ENCODE measurements at places on chromosomes 12 and 14. TPM values are rescaled to one million over a fixed set of nuclear protein-coding genes. Genes with fewer than 3 reads are reported as not detected.

DNA sequence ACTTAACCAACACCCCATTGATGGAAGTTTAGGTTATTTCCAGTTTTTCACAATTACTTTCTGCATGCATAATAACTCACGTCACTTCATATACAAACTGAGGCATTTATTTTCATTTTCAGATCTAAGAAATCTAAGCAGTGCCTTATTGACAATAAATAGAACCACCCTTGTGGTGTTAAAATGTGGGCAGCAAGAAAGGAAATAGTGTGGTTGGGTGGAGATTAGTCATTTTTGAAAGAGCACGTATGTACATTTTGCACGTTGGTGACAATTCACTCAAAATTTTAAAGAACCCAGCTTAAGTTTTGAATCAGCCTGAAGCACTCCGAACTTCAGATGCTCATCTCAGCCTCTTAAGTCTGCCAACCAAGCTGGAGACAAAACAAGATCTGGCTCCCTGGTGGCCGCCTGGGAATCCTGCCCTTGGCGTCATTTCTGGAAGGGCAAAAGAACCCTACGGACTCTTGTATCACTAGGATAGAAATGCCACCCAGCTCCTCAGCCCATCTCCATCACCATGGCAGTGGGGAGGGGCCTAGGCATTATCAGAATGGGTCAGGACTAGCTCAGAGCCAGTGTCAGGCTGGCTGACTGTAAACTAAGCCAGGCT is 89.5 kb upstream of the BCL2L14 start:
- no peak for DNase-seq

GRCh38 chr12:111439657-111440151 is 34.0 kb downstream of the SH2B3 start:
- no peak for DNase-seq

DNA sequence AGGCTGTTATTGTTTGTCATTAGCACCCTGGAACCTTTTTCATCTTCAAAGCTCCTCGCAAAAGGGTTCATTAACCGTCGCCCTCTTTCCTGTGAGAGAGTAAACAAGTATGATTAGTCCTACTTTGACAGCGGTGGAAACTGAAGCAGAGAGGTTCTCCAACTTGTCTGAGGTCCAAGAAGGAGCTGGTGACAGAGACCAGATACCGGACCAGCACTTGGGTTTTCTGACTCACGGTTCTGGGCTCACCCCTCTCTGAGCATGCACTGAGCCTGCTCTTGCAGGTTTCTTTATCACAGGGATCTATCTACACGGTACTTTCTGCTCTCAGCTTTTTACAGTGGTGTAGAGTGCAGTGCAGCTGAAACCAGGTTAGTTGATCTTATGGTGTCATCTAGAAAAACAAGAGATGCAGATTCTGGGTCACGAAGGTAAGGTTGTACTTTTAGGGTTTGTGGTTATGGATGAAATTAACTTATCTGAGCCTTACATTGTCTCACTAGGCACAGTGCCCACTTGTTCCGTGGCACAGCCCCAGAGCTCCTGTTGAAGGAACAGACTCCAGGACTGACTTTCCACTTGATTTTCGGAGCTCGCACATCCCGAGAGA is 62.1 kb downstream of the PPP2R5C start:
- DNase-seq = no peak

DNA sequence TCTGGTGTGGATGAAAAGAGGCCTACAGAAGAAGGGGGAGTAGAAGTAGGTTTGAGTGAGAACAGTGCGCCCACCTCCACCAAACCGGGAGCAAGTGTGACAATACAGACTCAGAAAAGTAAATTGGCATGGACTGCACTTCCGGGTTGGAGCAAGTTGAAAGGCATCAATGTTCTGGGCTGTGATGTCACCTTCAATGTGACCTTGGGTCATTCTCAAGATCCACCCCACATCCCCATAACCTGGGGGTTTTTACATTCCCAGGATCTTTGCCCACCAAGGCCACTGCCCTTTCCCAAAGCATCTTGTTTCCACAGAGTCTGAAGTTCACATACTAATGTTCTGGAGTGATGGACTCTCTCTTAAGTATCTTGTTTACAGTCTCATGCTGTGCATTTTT is 5.3 kb upstream of the GZMB start:
- DNase-seq = no peak

GRCh38 chr14:105305345-105305744 is 4.5 kb upstream of the BRF1 start:
- DNase-seq = no peak

DNA sequence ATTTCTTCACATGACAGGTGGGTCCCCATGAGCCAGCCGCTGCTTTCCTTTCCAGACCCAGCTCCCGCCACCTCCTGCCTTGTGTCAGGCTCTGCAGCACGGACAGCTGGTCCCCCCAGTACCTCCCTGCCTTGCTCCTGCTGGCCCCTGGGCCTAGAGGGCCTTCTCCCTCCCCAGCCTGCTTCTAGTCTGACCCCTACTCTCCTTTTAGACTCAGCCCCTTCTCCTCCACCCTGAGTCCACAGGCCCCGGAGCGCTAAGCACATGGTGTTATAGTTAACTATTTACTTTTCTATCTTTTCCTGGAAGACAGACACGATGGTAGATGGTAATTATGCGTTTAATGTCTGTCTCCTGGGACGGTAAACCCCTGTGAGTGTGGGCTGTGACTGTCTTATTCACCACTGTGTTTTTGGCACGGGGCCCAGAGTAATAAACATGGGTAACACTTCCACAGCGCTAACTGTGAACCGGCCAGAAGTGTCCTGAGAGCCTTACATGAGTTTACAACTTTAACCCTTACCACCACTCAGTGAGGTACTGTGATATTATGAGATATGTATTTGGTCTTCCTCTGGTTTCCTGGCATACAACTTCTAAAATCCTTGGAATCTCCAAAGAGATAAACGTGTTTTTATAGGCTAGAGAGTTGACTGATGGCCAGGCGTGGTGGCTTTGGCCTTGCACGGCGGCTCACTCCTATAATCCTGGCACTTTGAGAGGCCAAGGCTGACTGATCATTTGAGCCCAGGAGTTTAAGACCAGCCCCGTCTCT is 41.2 kb downstream of the DGLUCY start:
- peak; percentile 32 for DNase-seq

DNA sequence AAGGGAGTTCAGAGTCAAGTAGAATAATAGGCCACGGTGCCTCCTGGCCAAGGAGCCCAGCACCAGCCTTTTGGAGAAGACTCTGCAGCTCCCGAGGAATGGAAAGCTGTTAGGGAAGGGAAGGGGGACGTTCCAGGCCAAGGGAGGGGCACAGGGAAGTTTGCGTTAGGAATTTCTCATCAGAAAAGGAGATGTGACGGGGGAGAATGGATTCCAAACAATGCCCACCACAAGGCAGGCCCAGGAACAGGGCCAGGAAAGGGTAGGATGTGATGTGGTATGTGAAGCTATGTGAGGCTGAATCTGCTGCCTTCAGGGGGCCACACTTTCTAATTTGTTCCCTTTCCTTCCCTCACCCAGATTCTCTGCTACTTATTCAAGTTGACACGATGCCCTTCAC is 46.0 kb downstream of the DGLUCY start:
- DNase-seq = no peak

DNA sequence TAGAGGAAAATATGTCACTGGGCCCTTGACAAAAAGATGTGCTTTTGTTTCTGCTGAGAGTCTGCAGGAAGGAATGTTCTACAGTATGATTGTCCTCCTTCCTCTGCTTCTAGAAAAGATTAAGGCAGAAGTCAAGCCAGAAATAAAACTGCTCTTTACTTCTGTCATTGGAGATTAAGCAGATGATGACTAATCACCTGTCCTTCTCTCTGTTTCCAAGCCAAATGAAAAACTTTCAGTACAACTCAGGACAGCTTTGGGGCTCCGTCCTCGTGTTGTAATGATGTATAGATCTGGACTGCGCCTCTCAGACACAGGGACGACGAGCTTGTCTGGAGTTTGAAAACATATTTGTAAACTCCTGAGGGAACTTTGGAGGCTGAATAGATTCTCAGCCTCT is 159.3 kb downstream of the DYRK2 start:
- no peak for DNase-seq

- no peak for DNase-seq
Measured at GRCh38 chr14:22382395-22382794, 206.6 kb downstream of the DAD1 start.

The HOXC6 gene
- not detected for total RNA-seq

The NKX2-1 gene
- not detected for total RNA-seq

The TCL1B gene
- total RNA-seq = not detected

The ENDOU gene
- under 0.01 TPM for total RNA-seq

The PRKAG1 gene
- 44.5 TPM for total RNA-seq

The ANO4 gene
- total RNA-seq = 1.5 TPM

The SLC7A8 gene
- 1.0 TPM for total RNA-seq

The SIX1 gene
- under 0.01 TPM for total RNA-seq

The JAG2 gene
- 37.5 TPM for total RNA-seq

The RNASE3 gene
- total RNA-seq = not detected

The ATN1 gene
- total RNA-seq = 5.1 TPM

The TAS2R8 gene
- not detected for total RNA-seq

The FMNL3 gene
- total RNA-seq = 70.0 TPM

The FOXN4 gene
- total RNA-seq = not detected

All from dermis microvascular lymphatic vessel endothelial cell (primary cell).